ENCODE measurements at places on chromosomes 4 and X.

DNA sequence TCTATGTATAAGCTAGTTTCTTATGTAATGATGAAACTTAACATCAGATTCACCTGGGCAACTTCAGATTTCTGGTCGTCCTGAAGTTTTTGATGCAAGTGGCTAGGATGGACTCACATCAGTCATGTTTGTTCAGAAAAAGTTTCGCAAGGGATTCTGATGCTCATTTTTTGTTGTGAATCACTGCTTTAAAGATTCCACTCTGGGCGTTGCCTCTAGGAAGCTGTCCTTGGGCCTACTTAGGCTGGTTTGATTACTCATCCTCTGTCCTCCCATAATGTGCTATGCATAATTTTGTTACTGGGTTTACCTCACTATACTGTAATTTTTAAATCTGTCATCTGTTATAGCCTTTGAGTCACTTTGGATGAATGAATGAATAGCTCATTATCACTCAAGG, 30.8 kb downstream of the HERC3 start:
- DNase-seq, result no peak

DNA sequence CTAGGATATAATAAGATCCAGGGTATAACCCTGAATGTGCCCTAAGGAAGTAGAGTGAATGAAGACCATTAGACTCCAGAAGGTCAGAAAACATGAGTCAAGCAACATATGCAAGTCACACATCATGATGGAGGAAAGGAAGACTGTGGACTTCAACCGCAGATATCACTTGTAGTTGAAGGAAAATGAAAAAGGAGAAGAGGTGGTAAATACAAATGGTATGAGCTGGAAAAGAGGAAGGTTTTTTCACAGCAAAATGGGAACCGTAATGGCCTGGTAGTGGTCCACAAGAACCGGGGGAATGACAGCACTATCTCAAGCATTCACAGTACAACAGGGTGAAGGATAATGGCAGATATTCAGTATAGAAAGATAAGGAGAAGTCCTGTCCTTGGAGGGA, 5.2 kb upstream of the SCFD2 start:
- DNase-seq, result no peak

DNA sequence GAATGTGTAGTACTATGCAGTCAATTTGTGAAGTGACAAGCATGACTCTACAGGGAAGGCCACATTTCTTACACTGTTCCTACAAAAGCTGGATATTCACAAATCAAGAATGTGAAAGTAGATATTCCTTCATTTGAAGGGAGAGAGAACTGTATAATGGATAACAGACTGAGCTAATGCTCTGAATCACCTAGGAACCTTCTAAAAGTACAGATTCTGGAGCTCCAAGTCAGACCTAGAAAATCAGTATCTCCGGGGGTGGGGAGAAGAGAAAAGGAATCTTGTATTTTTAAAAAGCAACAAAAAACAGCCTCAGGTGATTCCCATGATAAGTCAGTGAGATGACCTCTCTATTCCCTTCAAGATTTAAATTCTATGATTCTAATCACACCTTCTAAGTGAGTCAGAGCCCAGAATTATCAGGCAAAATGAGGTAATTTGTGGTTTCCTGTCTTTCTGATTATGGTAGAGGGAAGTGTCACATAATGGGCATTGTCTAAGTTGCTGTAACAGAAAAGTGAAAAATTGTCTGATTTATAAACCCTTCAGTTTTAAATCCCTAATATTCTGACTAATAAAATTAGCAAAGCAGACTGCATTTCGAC, 80.9 kb downstream of the IL21 start:
- no peak for DNase-seq

- peak; percentile 1 for DNase-seq
Measured at GRCh38 chr4:80788798-80789197, 241.7 kb upstream of the BMP3 start.

DNA sequence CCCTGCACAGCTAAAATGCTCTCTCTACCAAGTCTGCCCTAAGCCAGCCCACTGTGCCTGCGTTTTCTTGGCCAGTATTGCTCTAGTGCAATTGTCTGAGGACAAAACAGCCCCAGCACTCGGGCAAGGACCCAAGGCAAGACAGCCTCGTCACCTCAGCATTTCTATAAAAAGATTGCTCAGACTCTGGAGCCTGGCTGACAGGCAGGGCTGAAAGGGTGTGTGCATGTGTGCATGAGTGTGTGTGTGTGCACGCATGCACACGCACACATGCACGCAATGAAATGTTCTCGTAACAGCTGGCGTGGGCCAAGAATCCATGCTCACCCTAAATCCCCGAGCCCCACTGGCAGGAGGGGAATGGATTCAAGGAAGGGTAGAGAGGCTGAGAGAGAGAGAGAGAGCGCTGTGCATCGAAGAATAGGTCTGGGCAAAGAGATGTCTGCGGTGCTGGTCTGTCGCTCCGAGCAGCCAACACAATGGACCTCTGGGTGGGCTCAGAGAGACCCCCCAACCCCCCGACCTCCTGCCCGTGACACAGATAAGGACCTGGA, 579.2 kb downstream of the BCOR start:
- no peak for DNase-seq

DNA sequence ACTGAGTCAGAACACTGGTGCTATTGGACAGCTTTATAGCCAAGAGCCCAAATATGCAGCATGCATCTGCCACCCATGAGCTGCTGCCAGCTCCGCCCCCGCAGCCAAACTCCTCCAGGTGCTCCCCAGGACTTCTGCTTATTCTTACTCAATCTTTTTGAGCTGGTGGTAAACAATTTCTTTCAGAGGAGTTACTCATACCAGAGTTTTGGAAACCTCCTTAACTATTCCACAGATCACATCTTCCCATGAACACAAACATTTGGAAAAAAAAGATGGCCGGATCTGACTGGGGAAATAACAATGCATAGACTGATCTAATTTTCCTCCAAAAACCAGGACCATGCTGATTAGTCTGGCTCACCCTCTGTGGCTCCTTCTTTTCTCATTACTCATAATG, 399.9 kb downstream of the GPM6A start:
- no peak for DNase-seq

- no peak for DNase-seq
Measured at GRCh38 chr4:5930876-5931275, 38.0 kb upstream of the CRMP1 start.

GRCh38 chr4:10345381-10345784, 111.8 kb downstream of the ZNF518B start:
- DNase-seq, result no peak

DNA sequence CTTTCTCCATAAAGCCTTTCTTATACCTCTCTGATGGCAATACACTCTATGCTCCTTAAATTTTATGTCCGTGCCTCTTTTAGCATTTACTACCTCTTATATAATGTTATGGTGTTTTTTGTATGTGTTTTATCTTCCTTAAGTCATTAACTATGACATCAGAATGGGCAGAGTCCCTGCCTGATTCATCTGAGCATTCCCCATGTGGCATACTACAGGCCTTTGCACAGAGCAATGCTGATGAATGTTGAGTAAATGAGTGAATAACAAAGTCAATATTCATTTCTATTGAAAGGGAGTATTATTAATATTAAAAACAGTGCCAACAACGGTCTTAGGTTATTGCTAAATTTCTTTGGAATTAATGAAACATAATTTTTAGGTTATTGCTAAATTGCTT, 18.8 kb upstream of the RPS6KA3 start:
- no peak for DNase-seq

- peak; percentile 73 for DNase-seq
Measured at GRCh38 chrX:45771560-45772340, 571.1 kb upstream of the DIPK2B start.

DNA sequence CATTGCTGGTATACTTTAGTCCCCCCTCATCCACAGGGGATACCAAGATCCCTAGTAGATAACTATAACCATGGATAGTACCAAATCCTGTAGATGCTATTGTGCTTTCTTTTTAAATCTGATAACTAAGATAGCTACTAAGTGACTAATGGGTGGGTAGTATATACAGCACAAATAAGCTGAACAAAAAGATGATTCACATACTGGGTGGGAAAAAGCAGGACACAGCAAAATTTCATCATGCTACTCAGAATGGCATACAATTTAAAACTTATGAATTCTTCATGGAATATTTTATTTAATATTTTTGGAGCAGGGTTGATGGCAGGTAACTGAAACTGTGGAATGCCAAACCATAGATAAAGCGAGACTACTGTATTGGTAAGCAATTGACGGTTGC, 161.6 kb downstream of the IL15 start:
- DNase-seq, result no peak

DNA sequence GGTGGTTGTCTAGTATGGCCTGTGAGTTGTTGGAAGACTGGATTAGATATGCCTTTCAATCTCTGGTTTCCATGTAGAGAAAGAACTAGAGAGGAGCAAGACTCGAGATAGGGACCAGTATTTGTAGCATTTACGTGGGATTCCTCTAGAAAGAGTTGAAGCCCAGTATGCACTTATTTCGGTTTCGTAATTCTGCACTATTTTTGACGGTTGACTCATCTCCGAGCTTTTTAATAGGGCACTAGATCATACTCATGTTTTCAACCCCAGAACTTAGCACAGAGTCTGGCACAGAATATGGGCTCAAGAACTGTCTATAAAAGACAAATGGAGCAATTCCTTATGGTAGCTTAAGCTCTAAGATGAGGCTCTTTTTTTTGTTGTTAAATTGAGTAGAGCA, 15.7 kb downstream of the HELT start:
- DNase-seq, result no peak

GRCh38 chrX:133939655-133940302, 45.6 kb downstream of the GPC3 start:
- DNase-seq, result no peak

DNA sequence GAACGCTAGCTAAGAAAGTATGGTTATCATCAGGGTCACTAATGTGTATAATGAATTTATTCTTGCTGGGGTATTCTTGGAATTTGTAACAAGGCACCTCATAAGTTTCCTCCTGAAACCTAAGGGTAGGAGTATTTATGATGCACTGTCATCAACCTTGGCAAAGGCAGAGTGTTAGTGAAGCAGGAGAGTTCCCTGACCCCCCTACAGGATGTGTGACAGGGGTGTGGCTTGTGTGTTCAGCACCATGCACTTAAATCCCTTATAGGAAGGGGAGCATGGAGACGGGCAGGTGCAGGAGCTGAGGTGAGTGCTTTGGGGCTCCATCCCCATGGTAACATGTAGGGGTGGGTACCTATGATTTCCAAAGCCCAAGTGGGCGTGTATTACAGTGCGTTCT, 237.7 kb downstream of the GALNTL6 start:
- DNase-seq, result no peak

DNA sequence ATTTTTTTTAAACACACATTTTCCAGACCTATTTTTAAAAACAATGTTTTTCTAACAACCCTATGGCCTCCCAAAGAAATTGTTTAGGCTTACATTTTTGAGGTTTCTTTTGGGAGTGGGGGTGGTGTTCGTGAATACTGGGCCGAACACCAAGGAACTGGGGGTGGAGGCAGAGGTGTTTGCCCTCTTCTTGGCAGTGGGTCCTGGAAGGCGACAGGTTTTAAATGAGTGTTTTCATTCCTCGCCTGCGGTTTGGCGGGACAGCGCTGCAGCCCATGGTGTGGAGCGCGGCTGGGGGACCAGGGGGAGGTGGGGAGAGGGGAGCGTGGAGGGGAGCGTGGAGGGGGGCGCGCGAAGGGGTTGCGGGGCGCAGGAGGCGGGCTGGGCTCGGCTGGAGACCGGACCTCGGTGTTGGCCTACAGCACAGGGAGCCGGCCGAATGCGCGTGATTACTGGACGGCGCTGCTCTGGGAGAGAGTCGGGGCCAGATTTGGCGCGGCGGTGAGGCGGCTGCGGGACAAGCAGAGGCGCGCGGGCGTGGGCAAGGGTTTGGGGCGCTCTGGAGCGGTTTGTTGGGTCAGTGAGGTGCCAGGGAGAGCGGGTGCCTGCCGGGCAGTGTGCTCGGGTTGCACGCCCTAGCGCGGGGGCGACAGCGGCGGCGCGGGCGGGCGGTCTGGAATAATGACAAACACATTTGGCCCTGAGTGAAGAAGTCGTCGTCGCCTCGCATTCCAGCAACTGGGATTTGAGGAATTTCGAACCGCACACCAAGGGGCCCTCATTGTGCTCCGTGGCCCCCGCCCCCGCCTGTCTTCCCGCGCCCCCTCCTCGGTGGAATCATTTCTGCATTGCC, 764 bp downstream of the PDGFRA start:
- DNase-seq, result no peak

DNA sequence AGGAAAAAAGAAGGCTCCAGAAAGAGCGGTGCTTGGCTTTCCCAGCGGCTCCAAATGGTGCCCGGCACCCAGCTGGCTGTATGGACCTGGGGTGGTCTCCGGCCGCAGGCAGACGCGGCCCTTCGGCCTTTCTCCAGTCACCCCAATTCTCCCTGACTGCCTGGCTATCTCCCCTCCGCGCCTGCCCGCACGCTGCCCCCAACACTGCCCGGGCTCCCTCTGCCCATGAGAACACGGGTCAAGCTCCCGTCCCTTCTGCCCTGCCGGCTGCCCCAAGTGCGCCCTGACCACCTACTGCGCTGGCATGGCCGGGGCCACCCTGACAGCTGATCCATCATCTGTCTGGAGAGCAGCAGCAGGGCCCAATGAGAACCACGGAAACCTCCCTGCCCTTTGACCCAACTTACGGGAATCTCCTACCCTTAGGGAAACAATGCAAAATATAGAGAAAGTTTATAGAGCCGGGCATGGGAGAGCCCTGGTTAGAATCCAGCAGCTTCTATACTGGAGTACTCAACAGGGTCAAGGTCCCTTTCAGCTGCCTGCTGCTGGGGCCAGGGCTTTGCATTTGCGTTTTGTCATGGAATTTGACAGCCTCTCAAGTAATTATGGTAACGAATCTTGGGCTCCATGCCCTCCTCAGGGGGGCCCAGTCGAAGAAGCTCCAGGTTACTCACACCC, 1.2 kb upstream of the FAM3A start:
- no peak for DNase-seq

- DNase-seq, result no peak
Measured at GRCh38 chr4:31009926-31010325, 289.8 kb downstream of the PCDH7 start.

GRCh38 chr4:162475246-162475645, 311.4 kb upstream of the FSTL5 start:
- DNase-seq, result no peak

GRCh38 chrX:16136080-16136479, 12.7 kb downstream of the GRPR start:
- DNase-seq, result no peak
